Stimulated activated CD8-positive, alpha-beta memory T cell treated with anti-CD3 and anti-CD28 coated beads, Interleukin-4, amount 100 ng/mL, for 24 hours (primary cell): ENCODE measurements at places on chromosomes 7 and 10.

GRCh38 chr7:67435894-67436535 lies 439.4 kb downstream of the TYW1 start:
- no peak for DNase-seq

- no peak for DNase-seq
These were observed 236.9 kb downstream of the DPP6 start for GRCh38 chr7:154289119-154289518.

DNA sequence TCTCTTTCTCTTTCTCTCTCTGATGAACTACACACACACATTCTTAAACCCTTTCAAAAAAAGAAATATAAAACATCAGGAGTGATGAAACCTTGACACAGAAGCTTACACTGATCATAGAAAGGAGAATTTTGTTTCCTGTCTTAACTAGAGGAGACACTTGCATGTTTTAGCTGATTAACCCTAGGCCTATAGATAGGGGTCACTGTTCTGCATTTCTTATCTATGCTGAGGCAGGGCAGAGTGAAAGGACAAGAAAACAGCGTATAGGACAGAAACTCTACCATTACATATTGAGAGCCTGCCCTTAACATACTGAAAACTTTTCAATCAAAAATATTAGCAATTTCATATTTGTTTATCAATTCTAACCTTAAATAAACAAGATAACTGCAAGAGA lies 680.6 kb upstream of the MBL2 start:
- no peak for DNase-seq

GRCh38 chr7:25940086-25940906 lies 211.7 kb upstream of the NFE2L3 start:
- no peak for DNase-seq

DNA sequence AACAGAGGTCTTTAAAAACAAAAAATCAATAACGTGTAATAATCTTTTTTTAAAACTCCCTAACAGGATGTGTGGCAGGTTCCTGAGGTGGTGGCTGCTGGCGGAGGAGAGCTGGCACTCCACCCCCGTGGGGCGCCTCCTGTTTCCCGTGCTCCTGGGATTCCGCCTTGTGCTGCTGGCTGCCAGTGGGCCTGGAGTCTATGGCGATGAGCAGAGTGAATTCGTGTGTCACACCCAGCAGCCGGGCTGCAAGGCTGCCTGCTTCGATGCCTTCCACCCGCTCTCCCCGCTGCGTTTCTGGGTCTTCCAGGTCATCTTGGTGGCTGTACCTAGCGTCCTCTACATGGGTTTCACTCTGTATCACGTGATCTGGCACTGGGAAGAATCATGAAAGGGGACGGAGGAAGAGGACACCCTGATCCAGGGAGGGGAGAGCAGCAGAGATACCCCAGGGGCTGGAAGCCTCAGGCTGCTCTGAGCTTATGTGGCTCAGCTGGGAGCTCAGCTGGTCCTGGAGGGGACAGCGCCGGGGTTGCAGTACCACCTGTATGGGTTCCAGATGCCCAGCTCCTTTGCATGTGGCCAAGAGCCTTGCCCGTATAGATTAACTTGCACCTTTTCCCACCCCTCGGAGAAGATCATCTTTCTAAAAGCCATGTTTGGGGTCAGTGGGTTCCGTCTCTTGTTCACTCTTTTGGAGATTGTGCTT lies 16.7 kb upstream of the AZGP1 start:
- DNase-seq = no peak

- DNase-seq = no peak
These were observed 115.9 kb upstream of the ADAM12 start for GRCh38 chr10:126504063-126504760.
